ENCODE measurements at places on chromosomes 7 and 10.
A peak's percentile ranks its signal among the peaks of the same experiment; 100 is the strongest.

DNA sequence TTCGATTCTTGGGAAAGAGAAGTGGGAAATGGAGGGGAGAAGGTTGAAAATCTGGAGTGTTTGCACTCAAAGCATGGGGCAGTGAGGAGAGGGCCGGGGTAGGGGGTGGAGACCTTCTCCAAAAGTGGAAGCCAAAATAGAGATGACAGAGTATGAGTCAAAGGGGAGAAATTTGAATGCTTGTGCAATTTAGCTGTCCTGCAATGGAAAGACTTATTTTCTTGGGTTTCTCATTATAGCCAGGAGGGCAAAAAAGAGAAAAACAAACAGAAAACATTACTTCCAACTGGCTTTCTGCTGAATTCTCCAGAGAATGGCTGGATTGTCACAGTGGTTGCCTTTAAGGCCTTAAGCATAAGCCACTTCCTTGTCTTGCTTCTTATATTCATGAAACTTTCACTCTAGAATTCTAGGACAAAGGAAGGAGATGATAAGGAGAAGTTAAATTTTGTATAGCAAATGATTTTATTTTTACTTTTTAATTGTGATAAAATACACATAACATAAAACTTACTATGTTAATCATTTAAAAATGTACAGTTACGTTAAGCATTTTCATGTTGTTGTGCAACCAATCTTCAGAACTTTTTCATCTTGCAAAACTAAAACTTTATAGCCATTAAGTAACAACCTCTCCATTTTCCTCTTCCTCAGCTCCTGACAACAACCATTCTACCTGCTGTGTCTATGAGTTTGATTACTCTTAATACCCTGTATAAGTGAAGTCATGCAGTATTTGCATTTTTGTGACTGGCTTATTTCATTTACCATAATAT is 100.2 kb downstream of the GPR85 start:
- peak; percentile 59 for DNase-seq

- DNase-seq: no peak
These were observed 40.4 kb downstream of the HDAC9 start for GRCh38 chr7:18535810-18536415.

DNA sequence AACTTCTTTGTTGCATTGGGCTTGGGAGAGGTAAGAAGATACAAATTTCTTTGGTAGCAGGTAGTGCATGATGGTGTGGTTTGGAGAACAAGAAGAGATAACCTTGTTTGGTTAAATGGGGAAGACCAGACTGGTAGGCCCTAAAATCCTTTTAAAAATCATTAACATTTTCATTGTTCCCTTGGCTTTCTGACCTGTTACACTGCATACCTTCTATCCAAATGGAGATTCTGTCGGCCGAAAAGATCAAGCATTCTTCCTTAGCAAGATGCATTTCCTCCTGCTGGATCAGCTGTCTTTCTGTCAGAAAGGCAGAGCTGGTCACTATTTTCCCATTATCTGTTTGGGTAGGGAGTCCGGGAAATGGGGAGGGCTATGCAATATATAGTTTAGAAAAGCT is 33.7 kb downstream of the AGK start:
- DNase-seq: no peak

- no peak for DNase-seq
These were observed 41.9 kb downstream of the SYPL1 start for GRCh38 chr7:106070201-106070551.

DNA sequence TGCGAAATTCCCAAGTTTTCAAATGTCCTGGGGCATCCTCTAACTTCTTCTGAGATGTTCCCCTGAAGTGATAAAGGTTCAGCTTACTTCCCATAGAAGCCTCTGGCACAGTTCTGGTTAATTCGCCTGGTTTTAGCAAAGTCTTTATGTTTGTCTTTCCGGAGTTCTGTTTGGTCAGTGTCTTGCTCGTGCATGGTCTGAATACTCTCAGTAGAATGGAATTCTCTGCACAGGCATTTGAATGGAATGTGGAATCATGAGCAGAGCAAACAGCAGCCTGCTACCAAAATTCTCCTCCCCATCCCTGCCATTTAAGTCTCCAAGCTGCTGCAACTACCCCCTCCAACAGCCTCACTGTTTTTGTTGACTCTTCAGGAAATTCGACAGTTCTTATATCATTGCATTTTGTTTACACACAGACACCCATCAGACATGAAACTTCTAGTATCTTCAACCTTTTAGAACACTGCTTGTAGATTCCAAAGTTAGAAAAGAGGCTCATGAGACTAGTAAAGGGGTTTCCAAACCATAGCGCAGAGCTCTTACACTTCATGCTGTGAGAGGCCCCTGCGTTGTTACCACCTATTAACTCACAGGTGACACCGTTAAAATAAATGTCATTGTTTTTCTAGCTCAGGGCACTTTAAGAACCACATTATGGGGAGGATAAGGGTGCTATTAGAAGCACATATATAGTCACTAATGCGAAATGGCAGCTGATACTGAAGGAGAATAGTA is 129.7 kb downstream of the PLCE1 start:
- peak; percentile 93 for DNase-seq

DNA sequence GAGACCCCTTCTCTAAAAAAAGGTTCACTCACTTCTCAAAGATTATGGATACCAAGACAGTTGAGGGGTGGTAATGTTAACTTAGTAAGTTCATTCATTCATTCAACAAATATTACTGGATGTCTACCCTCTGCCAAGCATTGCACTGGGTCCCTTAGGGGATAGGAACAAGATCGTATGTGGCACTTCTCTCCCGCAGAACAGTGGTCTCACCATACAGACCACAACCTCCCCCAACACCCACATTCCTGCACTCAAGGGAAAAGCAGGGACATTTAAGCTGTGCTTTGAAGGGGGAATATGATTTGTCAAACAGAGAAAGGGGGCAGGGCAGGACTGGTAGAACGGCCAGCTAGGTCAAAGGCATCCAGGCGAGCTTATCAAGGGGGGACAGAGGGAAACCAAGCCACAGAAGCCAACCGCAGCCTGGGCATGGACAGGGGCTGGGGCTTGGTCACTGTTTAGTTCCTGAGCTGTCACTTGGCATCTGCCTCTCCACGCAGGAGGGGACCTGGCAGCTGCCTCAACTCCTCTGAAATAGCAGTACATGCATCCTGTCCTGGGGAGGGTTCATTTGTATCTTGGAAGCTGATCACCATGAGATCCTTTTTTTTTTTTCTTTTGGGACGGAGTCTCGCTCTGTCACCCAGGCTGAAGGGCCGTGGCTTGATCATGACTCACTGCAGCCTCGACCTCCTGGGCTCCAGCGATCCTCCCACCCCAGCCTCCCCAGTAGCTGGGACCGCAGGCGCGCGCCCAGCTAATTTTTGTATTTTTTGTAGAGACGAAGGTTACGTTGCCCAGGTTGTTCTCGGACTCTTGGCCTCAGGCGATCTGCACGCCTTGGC is 949 bp upstream of the CLIP2 start:
- no peak for DNase-seq

GRCh38 chr7:155483245-155483644 is 25.3 kb downstream of the EN2 start:
- no peak for DNase-seq

DNA sequence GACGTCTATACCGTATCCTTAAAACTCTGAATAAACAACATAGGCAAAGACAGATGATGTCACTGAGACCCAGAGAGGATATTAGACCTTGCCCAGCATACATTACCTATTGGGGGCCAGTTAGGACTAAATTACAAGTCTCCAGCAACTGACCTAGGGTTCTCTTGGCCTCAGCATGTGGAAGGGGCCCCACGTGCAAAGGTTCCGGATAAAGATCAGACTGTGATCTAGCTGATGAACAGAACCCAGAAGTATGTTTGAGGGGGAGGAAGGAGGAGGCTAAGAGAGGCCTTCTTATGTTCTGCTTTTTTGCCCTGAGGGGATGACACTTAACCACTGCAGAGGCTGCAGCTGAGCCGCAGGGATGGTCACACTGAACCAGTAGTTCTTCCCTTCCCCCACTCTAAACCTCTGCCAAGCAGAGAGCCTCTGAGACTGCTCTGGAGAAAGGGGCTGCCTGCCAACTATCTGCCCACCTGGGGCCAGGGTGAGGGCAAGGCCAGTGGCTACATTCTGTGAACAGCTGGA is 24.0 kb upstream of the KMT2C start:
- DNase-seq: peak; percentile 40

DNA sequence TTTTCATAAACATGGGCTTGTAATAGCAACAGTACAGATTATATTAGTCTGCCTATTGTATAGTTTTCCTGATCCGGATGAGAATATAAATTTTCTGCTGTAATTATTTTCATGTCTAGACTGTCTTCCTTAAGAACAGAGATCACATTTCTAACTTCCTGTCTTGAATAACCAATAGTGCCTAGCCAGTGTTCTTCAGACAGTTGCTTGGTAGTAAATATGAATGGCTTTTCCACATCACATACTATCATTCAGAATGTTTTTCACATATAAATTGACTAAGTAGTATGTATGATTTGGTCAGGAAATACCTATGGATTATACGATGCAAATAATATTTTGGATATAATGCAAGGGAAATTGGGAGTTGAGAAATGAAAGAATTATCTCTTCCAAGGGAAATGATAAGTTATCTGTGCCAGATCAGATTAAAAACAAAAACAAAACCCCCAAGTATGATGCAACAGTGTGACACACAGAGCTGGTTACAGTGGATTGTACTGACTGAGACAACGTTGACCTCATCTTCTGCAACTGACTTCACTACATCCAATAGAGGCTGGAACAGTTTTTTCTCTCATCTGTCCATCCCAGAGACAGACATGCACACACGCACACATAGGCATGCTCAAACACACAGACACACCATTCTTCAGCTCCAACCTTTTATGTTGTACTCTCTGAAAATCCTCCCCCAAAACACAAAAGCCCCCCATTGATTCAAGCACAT is 16.4 kb downstream of the ITGA8 start:
- DNase-seq: no peak

- DNase-seq: no peak
These were observed 52.3 kb upstream of the TMEM229A start for GRCh38 chr7:124085179-124085578.

DNA sequence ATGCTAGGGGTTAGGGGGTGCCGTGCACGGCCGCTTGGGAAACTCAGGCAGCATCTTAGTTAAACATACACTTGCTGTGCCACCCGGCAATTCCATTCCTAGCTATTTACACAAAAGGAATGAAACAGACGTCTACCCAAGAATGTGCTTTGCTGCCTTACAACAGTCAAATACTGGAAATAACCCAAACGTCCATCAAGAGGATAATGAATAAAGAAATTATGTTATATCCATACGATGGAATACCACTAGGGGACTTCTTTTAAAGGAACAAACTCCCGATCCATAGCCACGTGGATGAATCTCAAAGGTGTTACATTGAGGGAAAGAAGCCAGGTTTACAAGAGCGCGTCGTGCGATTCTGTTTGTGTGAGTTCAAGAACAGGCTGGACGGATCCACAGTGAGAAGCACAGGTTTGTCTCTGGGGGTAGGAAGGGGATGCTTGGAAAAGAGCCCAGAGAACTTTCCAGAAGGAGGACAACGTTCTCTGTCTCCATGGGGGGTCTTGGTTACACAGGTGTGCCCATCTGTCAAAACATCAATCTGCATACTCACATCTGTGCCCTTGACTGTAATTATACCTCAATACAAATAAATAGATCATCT is 41.8 kb downstream of the STK32C start:
- peak; percentile 32 for DNase-seq

- peak; percentile 59 for DNase-seq
These were observed 829 bp downstream of the CHRM2 start for GRCh38 chr7:136869001-136869961.

GRCh38 chr10:29977171-29977570 is 82.2 kb downstream of the JCAD start:
- no peak for DNase-seq

DNA sequence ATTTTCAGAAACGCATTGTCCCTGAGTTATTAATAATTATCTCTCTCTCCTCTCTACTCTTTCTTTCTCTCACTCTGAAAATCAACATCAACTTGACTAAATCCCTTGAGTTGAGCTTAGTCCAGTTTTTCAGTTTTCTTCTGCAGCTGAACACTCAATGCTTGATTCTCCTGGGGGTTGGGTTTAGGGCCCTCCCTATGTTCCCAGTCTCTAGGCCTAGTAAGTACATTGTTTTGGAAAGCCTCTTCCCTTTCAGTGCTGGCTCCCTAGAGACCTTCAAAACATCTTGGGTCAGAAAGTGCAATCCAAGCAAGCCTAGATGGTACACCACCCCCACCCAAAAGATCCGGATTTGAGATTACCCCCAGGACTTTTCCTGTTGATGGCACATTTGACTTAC is 488.5 kb downstream of the LRMDA start:
- no peak for DNase-seq

GRCh38 chr10:6612371-6612770 is 32.3 kb upstream of the PRKCQ start:
- no peak for DNase-seq

DNA sequence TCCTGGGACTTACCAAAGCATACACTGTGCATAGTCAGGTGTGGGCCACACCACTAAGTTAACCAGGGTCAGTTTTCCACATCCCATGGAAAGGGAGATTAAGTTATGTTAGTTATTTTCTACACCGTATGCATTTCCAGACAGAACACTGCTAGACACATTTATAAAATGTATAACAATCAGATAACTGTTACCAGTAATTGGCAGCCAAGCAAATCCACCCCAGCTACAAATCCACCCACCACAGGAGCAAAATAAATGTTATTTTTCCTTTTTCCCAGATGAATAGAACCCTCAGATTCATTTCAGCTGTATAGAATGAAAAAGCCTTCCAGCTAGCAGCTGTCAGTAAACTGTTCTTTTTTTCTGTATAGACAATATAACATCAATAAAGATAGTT is 256.9 kb upstream of the FZD1 start:
- DNase-seq: no peak

GRCh38 chr10:120131183-120131582 is 238.7 kb downstream of the SEC23IP start:
- no peak for DNase-seq

DNA sequence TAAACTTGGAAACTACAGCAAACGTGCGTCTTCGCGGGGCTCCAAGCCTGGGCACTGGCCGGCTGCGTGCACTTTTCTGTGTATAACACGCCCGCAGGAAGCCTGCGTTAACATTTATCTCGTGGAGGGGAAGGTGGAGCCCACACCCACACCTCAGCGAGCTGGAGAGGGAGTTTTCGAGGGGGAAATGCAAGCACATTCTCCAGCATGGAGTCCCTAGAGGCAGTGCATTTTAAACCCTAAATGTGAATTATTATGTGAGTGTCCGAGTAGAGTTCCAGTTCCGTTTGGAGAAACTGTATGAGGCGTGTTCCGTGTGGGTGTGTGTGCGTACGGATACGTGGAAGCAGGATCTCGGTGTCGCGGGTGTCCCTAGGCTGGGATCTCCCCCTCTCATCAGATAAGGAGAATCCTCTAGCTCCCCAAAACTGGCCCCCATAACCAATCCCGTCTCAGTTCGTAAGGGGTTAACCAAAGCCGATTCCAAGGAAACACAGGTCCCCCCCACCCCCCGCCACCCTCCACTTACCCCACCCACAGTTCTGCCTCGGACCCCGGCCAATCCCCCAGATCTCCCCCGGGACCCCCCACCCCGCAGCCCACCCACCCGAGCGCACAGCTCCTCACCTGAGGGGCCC is 403 bp downstream of the CDK6 start:
- DNase-seq: no peak

- no peak for DNase-seq
These were observed 126.9 kb downstream of the SLC16A9 start for GRCh38 chr10:59582780-59583179.
